ENCODE measurements at places on chromosomes 6 and 20. TPM values are rescaled to one million over a fixed set of nuclear protein-coding genes. Genes with fewer than 3 reads are reported as not detected.
A peak's percentile ranks its signal among the peaks of the same experiment; 100 is the strongest.

- peak; percentile 29 for DNase-seq
These were observed 48.4 kb upstream of the TOP1 start for GRCh38 chr20:40980106-40980827.

- no peak for DNase-seq
These were observed 51.6 kb upstream of the IMPG1 start for GRCh38 chr6:76124018-76124417.

GRCh38 chr20:21505161-21505809 is 8.6 kb downstream of the NKX2-2 start:
- peak; percentile 46 for DNase-seq

GRCh38 chr20:17967521-17968365 is 851 bp downstream of the SNX5 start:
- DNase-seq = peak; percentile 66

DNA sequence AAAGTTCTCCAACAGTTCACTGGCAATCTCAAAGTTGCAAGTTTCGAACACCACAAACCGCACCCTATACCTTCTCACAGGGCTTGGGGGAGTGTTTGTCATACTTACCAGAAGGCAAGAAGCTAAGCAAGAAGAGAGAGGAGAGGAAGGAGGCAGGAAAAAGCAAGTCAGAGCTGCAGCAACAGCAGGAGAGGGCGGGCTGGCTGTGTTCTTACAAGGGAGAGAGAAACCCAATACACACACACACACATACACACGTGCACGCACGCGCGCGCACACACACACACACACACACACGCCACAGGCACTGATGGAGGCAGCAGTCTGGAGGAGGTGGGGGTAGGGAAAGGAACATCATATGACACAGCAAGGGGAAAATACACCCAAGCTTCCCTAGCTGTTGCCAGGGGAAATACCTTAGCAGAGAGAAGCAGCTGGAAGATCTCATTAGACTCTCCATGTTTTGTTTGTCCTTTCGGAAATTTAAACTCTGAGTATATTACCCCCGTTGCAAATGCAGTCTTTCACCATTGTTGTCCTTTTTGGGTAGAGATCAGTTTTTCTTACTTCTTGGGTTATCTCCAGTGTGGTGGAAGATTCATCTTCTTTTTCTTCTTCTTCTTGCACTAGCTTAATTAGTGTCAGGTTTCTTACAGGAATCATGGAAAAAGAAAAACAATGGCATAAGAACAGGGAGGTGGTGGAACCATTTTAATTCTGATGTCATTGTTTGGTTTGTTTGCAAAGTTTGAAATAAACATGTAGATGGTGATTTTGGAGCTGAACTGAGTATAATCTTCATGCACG is at the start of gene TXLNB:
TXLNB (minus strand) TSS at position 186 of the 807 bp plus-strand sequence. CDS start 3,099 bp downstream, outside the sequence.
- peak; percentile 94 for DNase-seq

DNA sequence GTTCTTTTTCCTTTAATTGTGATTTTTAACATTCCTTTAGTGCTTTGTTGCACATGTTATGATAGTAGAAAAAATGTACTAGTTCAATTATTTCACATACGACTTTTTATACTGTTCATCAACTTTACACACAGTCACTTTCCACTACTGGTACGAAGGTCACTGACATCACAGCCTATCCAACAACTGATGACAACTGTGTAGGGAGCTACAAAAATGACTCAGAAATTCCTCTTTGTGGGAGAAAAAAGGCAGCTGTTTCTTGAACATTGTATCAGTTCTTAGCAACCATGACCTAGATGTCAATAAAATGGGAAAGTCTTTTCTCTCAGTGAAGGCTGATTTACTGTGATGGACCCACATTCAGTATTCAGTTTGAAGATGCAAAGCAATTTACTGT is 7.0 kb upstream of the ID4 start:
- no peak for DNase-seq

- no peak for DNase-seq
These were observed 442.1 kb upstream of the ADGRB3 start for GRCh38 chr6:68192988-68193387.

- peak; percentile 12 for DNase-seq
These were observed 17.5 kb downstream of the PTPRA start for GRCh38 chr20:2890742-2891141.

Gene SPEF1
- total RNA-seq = 0.09 TPM

Gene CRISP2
- not detected for total RNA-seq

Gene BPIFB1
- not detected for total RNA-seq

Measured in fibroblast of the aortic adventitia (primary cell).